ENCODE measurements at places on chromosomes 3 and 15.
A peak's percentile ranks its signal among the peaks of the same experiment; 100 is the strongest.

- peak; percentile 92 for DNase-seq
Observed at GRCh38 chr15:92848852-92849598, 51.1 kb upstream of the CHD2 start.

- DNase-seq, result peak; percentile 7
Observed at GRCh38 chr3:81684751-81685395, 76.6 kb downstream of the GBE1 start.

GRCh38 chr3:147398813-147399534, 7.4 kb downstream of the ZIC4 start:
- no peak for DNase-seq

DNA sequence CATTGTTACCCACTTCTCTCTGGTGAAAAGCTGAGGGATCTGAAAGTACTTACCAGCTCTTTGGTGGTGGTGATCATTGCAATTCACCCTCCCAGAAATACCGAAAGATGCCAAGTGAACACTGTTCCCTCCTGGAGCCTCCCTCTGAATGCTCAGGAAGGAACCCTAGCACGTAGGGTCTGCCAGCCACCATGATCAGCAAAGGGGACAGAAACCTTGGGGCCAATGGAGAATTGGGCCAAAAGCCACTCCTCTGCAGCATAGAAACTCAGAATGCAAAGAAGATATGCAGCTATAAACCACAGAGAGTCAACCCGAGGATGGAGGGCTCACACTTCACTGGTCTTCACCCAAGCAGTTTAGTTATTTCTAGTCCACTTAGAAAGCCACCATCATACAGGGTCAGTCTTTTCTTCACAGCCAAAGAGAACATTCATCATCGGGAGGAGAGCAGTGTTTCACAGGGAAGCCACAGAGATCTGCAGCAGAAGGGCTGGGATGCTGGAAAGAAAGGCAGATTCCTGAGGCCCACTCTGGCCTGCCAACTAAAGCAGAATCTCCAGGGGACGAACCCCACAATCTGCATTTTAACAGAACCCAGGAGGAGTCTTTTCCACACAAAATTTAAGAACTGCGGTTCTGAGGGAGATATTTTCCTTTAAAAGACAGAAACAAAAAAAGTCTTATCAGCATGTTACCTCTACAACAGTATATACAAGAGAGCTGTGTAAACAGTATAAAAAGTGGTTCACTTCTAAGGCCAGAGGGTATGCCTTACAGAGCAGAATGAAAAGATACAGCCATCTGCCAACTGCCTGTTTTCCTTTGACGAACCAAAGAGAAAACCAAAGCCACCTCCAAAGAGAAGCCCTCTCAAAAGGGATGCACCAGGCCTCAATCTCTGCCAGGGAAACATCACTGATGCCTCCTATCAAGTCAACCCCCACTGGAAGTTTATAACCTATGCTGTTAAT, 11.3 kb downstream of the TBC1D2B start:
- no peak for DNase-seq

DNA sequence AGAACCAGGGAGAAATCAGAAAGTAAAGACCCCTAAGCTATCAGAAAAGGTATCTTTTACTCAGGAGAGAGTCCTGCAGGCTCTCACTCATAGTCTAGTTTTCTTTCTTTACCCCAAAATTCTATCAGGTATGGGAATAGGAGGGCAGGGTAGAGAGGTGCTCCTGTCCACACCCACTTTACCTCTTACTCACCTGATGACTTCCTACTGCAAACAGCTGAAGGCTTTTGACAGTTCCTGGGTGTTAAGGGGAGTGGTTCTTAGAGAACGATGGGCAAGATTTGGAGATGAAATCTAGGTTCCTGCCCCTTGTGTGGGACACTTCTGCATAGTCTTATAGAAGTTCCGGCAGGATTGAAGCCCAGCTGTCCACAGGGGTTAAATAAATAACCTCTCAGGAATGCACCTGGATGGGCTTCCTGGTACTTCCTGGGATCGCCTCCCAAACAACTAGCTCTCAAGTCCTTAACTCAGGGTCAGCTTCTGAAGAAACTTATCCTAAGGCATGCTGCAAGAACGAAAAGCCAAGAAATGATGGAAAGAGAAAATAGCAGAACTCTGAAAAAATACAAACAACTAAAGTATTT, 10.8 kb upstream of the TNFAIP8L3 start:
- DNase-seq, result no peak

DNA sequence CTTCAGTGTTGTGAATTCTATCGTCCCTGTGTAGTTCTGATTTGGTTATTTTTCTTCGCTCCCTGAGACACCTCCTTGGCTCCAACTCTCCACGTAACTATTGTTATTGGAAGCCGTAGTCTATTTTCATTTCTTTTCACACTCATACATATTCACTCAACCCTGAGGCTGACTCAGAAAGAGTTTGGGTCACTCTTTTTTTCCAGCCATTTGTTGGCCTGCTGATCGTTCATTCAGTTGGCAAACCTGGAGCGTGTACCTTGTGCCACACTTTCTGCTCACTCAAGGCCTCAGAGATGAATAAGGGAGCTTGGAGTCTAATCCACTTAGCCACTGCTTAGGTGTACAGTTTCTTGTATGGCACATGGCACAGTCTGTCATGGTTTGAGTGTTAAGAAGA, 22.4 kb downstream of the GYG1 start:
- DNase-seq, result no peak

GRCh38 chr3:69825446-69825845, 86.2 kb downstream of the MITF start:
- no peak for DNase-seq

- DNase-seq, result no peak
Observed at GRCh38 chr3:173737167-173737808, 339.7 kb downstream of the NLGN1 start.

GRCh38 chr3:152360302-152360701, 91.6 kb downstream of the MBNL1 start:
- no peak for DNase-seq

GRCh38 chr3:107989661-107990060, 101.2 kb downstream of the CD47 start:
- no peak for DNase-seq

DNA sequence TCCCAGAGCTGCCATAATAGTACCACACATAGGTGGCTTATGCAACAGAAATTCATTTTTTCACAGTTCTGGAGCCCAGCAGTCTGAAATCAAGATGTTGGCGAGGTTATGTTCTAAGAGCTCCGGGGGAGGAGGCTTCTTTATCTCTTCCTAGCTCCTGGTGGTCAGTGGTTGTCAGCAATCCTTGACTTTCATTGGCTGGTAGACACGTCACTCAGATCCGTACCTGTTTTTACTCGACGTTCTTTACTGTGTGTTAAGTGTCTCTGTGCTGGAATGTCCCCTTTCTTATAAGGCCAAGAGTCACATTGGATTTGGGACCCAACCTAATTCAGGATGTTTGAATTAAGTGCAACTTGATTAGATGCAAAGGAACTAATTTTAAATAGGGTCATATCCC, 218.5 kb upstream of the CNTN3 start:
- no peak for DNase-seq

GRCh38 chr3:46865031-46865507, 1.8 kb upstream of the MYL3 start:
- no peak for DNase-seq

DNA sequence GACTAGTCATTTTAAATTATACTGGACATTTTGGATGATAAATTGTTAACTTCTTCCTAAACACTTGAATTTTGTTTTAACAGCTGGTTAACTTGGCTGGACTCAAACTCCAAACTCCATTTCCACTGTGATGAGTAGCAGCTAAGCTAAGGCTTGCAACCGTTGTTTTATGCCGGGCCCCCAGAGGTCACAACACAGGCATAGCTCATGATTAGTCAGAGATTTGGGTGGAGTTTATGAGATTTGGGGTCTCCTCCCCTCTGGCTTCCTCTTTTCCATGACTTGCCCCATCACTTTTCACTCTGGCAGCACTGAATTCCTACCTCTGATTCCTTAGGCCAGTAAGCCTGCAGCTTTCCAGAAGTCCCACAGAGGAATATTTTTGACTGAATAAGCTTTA, 12.8 kb downstream of the THAP10 start:
- no peak for DNase-seq

- DNase-seq, result no peak
Observed at GRCh38 chr3:33037471-33037870, 59.5 kb downstream of the GLB1 start.

DNA sequence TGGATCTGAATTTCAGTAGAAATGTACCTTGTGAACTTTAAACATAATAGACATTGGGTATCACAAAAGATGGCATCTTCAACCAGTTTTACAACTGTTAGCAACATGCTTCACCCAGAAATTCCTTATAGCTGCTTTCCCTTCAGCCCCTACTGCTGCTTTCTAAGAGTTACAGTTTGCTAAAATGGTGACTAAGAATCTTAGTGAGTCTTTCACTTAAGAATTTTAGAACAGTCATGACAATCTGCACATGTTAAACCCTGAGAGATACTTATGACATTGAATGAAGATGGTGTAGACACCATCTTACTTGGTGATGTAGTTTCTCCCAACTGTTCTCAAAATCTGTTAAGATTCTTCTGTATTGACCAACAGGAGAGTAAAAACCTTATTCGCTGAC, 129.7 kb upstream of the UBE2E1 start:
- DNase-seq, result no peak

GRCh38 chr15:29134239-29134638, 135.4 kb downstream of the NSMCE3 start:
- no peak for DNase-seq

- no peak for DNase-seq
Observed at GRCh38 chr15:81625896-81626295, 251.9 kb upstream of the TMC3 start.

GRCh38 chr3:80750637-80751036, 982.8 kb upstream of the ROBO1 start:
- no peak for DNase-seq

DNA sequence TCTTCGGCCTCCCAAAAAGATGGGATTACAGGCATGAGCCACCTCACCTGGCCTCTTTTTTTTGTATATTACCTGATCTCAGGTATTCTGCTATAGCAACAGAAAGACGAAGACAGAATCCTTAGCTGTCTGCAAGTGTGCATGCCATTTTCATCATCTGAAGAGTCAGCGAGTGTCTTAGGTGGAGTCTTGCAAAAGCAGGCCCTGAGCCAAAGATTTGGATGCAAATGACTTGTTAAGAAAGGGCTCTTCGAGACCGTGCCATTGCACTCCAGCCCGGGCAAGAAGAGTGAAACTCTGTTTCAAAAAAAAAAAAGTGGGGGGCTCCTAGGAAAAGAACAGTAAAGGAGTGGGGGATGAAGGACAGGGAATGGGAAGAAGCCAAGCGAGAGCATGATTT, 10.2 kb upstream of the TRIM69 start:
- peak; percentile 24 for DNase-seq

DNA sequence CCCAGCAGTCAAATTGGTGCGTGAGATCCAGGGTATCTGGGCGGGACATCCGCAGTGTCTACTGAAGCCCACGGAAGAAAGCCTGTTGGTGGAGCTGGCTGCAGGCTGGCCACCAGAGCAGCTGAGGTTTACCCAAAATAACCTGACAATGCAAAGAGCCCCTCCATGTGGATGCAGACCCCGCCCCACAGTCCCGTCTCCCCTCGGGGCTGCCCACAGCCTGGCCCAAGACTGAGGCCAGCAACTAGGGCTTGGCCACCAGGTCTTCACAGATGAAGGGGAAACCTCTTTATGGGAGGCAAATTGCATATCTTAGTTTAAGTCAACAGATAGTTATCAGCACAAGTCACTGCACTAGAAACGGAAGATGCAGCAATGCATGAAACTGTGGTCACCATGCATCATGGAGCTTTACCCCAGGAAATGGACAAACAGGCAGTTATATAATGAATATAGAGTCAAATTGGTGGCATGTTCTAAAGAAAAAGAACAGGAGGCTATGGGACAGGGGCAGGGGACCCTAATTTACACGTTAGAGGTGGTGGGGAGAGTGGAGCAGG, 86.3 kb downstream of the ARNT2 start:
- DNase-seq, result no peak

DNA sequence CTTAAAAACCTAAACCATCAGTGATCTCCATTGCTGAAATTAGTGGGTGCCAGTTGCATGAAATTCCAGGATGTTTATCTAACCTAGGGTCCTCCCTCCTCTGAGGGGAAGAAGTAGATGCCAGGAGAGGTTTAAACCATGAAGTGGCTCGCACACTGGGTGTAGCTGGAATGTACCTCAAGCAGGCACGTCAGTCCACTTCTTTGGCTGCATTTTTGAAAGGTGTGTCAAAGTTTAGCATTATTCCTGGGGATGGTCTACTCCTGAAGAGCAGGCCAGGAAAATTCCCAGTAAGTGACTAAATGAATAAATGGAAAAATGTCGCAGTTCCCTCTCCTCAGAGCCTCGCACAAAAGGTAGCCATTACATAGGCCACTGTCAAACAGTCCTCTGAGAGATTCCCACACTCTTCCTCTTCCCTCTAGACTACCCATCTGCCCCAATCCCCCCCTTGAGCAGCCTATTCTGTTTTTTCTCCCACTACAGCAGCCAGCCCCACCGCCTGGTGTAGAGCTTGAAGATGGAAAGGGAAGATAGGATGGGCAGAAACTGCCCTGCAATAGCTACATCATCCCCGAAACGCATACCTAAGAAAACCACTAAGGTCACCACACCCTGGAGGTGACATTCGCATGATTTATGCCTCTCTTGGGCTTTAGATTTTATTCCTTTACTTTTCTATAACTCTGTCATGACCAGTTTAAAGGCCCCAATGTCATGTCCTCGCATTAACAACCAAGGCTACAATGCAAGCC, 655 bp upstream of the TMOD3 start:
- DNase-seq, result no peak

- DNase-seq, result no peak
Observed at GRCh38 chr15:90990446-90990845, 3.9 kb downstream of the PRC1 start.

- no peak for DNase-seq
Observed at GRCh38 chr3:69963643-69964042, 35.9 kb upstream of the SAMMSON start.

DNA sequence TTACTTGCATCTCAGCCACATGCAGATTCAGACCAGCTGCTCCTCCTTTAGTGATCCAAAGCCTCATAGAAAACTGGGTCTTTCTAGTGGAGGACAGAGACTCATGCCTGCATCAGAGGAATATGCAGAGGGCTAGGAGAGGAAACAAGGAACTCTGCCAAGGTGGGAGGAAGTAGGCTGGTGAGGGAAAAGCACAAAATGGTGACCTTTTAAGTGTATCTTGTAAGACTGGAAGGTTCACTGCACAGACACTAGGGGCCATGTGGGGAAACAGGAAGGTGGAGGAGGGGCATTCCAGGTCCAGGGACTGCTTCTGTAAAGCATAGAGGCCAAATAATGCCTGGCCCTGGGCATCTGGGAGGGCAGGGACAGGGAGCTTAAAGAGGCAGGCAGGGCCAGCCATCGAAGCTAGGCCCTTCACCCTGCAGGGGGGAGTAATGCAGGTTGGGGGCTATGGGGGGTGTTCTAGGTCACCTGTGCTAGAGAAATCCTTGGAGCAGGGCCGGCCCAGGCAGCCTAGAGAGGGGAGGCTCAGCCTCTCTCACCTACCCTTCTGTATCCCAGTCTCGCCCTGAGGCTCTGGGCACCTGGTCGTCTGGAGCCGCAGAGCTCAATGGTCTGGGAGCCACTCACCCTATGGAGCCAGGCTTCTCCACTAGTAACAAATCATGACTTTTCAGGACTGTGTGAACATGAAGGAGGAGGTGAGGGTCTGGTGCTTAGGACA, 117.7 kb downstream of the DNAJB8 start:
- no peak for DNase-seq
